ENCODE measurements at places on chromosomes 5 and 9.

DNA sequence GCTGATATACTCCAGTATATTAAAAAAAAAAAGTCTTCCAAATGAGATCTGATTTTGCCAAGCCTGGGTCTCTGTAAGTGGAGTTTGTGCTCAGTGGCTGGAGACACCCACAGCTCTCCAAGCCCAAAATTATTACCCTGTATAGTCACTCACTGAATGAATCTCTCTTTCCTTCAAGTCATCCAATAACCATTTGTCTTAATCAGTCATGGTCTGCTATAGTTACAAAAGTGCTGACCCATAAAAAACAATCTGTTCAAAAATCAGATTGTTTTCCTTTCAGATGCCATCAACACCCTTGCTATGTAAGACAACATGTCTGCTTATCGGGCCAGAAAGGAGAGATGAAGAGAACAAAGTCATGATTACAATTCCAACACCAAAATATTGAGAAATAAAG is 159.4 kb upstream of the FST start:
- DNase-seq = no peak

- no peak for DNase-seq
Observed at GRCh38 chr5:66118304-66118703, 25.8 kb upstream of the SREK1 start.

DNA sequence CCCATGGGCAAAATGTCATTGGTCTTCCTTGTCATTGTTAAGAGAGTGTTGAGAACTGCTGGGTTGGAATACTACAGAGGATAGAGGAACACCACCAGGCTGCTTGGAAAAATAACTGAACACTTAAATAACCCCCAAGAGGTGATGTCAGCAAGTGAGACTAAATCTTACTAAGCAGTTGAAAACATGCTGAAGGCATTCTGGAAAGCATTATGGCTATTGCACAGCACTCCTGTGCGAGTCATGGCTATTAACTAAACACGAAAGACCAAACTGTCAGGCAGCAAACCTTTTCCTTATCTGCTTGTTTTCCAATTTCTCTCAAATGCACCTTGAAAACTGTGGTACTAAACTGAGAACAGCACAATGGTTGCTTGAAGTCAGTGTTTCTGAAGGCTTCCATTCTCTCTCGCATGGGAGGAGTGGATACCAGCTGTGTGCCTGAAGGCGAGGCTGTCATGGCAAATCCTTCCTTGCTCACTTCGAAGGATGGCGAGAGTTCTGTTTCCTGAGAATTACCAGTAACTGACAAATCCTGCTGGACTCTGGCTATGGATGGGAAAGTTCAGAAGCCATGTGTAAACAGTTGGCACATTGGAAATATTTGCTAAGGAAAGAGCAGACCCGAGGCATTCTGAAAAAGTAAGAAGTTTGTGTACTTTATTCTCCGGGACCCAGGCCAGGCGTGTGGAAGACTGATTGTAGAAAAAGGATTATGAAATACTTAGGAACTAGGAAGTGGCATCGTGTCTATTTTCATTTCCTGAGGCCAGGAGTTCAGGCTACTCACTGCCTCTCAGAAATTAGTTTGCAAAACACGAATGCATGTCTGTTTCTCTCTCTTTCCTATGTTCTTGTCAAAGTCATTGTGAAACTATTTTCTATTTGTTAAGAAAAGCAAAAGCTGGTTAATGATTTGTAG is 182.1 kb downstream of the DMRT2 start:
- DNase-seq = no peak

- DNase-seq = no peak
Observed at GRCh38 chr9:101117161-101117560, 88.6 kb downstream of the PLPPR1 start.

DNA sequence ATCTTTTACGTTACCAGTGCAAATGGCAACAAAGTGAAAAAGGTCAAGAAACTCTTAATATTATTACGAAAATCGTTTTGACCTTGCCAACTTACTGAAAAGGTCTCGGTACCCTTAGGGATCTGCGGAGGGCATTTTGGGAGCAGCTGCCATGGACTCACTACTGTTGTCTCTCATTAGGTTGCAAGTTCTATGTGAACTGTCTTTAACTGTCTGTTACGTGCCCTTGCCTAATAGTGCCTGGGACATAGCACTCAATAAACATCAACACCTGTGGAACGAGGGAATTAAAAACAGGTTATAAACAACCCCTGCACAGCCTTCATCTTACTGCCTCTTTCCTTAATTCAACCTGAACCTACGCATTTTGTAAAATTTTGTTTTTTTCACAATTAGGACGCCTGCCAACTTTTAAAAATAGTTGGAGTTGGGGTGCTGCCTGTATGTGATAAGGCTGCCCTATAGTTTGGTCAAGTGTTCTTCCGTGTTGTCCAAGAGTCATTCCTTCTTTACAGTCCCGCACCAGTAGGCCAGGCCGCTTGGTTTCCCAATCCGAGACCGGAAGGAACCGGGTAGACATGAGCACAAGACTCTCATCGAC is 527 bp upstream of the SREK1 start:
- DNase-seq = no peak

Measured in NCI-H187 treated with DMSO at 0.1 percent for 48 hours (cell line).